CD4-positive, alpha-beta T cell treated with Interleukin-10 for 1 hour (primary cell): ENCODE measurements at places on chromosomes 13 and 19.

DNA sequence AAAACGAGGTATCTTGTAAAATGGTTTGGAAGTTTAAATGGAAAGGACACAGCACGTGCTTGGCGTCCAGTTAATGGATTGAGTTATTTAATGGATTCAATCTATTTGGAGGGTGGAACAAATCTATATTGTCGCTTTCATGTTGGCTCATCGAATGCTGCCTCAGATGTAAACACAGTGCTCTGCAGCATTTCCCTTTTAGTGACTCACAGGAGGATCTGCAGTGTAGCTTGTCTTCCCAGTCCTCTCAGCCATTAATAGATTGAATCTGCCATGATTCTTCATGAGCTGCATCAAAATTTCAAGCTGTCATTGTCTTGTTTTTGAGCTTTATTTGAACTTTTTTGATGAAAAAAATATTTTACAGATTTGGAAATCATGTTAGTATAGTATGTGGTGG is 44.7 kb downstream of the DHRS12 start:
- DNase-seq: no peak

DNA sequence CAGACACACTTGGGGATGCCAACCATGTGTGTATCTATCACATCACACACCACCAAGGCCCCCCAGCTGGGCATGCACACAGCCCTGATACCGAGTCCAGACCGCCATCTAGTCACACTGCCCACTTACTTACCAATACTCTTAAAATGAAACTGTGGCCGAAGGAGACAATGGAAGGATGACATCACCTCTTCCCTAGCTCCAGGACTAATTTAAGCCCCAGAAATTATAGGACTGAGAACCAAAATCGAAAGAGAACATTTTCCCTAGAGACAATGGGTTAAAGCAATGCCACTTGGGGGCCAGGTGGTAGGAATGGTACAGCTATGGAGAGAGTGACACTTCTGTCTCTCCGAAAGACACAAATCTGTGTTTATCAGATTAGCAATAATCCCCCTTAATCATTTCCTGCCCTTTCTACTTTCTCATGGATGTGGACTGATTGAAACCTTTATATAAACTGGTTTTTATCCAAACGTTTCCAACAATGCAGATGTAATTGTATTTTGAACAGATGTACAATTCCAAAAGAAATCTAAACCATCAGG is 663 bp upstream of the GGACT start:
- DNase-seq: no peak

GRCh38 chr19:13817018-13817614 is 21.9 kb downstream of the ZSWIM4 start:
- peak; percentile 43 for DNase-seq

- DNase-seq: no peak
Measured at GRCh38 chr19:34938886-34939285, 12.2 kb downstream of the ZNF30 start.

GRCh38 chr13:96089749-96090239 is at the start of gene HS6ST3:
TSS of gene HS6ST3 (plus strand) at chr13:96090107.
- DNase-seq: no peak

DNA sequence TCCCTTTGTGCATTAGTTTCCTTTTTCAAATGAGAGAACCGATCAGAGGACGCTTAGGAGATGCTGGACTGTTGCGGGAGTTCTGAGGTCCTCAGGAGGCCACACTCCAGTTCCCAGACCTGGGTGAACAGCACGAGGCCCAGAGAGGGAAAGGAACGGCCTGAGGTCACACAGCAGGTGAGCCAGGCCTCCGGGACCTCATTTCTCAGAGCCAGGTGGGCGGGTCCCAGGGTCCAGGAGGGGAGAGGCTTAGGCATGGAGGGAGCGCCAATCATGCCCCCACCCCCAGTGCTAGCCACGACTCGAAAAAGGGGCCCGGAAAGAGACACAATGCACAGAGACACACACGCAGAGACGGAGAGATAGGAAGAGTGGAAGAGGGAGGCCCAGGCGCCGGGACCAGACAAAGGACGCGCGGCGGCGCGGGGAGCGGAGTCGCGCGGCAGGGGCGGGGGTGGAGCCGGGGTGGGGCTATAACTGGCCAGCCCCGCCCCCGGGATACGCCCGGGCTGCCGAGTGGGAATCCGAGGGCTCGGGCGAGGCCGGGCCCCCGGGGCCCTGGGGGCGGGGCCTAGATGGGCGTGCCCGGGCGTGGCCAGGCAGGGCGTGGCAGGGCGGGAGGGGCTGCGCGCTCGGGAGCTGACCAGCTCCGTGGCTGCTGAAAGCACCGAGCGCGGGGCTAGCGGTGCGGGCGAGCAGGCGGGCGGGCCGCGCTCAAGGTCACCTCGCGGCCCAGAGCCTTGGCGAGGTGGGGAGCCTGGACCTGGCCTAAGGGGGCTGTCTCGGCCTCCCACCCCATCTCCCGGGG is 1.6 kb downstream of the ELAVL3 start:
- DNase-seq: peak; percentile 15
